ENCODE measurements at places on chromosomes 4 and X.

GRCh38 chr4:98662626-98663225 lies 4.3 kb upstream of the TSPAN5 start:
- DNase-seq = no peak

DNA sequence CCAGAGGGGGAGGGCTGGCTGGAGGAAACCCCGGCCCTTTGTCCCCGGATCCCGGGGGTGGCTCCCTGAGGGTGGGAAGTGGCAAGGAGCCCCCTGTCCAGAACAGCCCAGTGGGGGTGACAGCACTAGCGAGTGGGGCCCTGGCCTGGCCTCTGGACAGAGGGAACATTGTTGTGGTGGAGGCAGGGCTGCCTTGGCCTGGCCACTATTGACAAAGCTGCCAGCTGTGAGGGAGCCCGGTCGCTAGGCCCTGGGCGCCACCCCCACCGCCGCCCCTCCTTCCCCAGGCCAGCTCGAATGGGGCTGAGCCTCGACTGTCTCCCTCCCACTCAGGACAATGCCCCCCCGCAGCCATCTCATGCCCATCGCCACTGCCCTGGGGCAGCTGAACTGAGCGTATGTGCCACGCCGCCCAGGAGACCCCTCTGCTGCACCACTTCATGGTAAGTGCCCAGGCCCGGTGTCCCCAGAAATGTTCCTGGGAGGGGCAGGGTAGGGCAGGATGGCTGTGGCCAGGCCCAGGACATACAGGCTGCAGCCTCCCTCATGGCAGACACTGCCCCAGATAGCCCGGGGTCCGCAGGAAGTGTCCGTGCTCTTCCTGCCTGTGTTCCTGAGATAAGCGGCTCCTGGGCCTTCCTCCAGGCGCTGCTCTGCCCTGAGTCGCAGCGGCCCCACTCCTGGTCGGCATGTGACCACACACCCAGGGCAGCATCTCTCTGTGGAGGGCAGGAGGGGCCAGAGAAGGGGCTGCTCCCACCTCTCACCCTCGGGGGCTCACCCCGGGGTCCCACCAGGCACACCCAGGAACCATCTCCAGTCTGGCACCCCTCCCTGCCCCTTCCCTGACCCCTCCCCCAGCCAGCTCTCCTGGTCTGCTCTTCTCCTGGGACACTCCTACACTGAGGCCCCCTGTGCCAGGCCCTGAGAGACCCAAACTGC lies 1.4 kb downstream of the PLXNB3 start:
- no peak for DNase-seq

GRCh38 chr4:7985891-7986441 lies 46.3 kb upstream of the AFAP1 start:
- no peak for DNase-seq

- peak; percentile 79 for DNase-seq
These were observed 33.5 kb upstream of the RASSF6 start for GRCh38 chr4:73653695-73654106.

- DNase-seq = no peak
These were observed 251.1 kb downstream of the GLUD2 start for GRCh38 chrX:121298499-121298898.

GRCh38 chr4:22877486-22878052 lies 184.8 kb downstream of the GBA3 start:
- no peak for DNase-seq

DNA sequence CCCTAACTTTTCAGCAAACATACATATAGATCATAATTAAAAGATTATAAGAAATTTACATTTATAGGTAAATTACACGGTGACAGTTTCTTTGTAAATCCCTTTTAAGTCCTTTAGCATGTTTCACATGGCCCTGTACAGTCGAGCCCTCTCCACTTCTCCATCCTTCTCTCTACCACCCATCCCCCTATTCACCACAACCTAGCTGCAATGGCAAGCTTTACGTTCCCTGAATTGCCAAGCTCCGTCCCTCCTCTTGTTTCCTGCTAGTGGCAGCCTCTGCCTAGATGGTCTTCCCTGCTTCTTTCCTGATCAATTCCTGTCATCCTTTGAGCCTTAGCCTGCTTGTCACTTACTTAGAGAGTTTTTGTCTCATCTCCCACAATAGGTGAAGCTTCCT lies 116.2 kb downstream of the TMA16 start:
- DNase-seq = peak; percentile 49

DNA sequence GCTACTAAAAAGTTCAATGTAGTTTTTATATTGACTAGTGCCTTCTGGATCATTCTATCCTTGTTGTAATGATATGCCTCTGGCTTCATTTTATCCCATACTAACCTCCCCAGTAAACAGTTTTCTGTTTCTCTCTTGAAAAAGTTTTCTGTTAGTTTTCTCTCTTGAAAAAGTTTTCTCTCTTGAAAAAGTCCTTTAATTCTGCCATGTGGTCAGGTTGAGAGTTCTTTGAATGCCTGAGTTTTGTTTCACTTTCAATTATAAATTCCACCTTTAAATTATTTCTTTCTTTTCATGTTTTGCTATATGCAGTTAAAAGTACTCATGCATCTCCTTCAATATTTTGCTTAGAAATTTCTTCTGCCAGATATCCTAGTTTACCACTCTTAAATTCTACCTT lies 1139.6 kb downstream of the STPG2 start:
- DNase-seq = no peak

Measured in inflammatory macrophage (primary cell).